ENCODE measurements at places on chromosomes 5 and 9.

DNA sequence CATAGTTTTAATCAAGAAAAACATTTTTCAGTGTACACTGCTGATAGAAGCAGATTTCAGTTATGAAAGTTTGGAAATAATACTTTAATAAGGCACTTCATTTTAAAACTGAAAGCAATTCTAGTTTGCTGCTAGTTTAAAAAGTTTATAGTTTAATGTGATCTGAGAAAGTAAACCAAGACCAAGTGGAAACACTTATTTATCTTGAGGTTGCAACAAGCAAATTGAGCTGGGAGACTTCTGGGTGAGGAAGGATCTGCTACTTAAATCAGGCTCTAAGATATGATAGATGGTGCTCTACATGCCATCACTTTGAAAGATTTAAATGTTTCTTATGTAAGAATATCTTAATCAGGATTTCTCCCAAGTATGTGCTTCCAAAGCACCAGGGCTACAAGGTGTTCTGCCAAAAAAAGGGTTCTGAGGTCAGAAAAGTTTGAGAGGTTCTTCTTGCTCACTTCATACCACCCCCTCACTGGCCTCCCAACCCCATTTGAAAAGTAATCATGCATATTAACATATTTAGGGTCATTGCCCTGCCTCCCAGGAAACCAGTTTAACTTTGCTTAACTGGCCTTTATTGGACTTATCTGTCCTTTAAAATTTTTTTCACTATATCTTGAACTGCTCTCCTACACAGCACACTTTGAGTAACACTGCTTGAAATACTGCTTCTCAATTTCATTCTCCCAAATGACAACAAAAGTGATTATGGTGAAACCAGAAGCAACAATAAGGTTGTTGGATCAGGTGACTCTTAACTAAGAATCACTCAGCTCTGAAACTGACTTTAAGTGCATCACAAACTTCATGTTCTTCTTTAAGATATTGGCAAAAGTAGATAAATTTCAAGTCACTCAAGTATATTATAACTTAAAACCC lies 15.5 kb downstream of the SLC44A1 start:
- DNase-seq, result no peak

DNA sequence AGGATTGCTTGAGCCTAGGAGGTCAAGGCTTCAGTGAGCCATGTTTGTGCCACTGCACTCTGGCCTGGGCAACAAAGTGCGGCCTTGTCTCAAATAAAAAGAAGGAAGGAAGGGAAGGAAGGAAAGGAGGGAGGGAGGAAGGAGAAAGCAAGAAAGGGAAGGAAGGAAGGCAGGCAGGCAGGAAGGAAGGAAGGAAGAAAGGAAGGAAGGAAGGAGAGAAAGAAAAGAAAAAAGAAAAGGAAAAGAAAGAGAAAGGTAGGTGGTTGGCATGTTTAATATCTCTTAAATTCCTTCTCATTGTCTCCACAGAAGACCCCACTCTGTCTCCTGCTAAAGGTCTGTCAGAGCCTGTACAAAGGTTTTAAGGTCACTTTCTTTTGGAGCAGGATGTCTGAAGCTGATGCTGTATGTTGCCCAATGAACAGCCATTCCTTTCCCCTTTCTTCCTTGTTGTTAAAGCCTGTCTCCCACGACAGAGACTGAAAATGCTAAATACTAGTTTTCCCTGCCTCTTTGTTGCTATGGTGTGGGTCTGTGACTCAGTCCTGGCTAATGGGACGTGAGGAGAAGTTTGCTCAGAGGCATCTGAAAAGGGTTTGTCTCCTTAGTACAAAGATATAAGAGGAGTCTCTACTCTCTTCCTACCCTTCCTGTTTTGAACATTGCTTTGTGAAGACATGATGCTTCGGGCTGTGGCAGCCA lies 213.3 kb downstream of the PCSK1 start:
- peak; percentile 39 for DNase-seq

GRCh38 chr5:157748760-157749461 lies 5.4 kb downstream of the LSM11 start:
- DNase-seq, result peak; percentile 46

- no peak for DNase-seq
These were observed 122.9 kb upstream of the ADAMTSL1 start for GRCh38 chr9:18350995-18351595.

DNA sequence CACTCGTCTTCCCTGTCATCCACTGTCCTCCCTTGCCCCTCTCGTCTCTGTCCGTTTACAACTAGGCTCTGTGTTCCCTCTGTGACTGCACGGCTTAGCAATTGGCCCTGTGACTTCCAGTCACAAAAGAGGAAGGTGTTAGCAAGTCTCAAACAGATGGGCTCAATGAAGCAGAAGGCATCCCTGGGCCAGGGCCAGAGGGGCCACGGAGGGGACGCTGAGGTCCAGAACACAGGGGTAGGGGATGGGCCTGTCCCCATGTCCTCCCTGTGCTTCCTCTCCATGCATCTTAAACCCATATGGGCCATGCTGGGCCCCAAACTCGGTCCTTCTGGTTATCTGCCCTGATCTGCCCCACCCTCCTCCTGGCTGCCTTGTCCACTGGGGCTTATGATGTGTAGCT lies at the start of gene CD72:
TSS of gene CD72 (minus strand) at position 89 of the 403 bp plus-strand sequence. CDS start 110 bp downstream, outside the sequence.
- no peak for DNase-seq

DNA sequence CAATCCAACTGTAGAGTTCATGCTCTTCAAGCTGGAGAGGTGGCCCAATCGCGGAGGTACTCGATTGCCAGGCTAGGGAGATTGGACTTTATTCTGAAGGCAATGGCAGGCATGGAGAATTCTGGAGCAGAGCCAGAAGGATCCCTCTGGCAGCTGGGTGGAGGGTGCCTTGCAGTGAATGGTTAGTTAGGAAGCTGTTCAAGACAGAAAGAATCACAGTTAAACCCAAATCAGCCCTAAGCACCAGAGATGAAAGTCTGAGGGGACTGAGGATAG lies 182.4 kb downstream of the RGS3 start:
- no peak for DNase-seq

Measured in amniotic stem cell (primary cell).